ENCODE measurements at places on chromosomes 16 and 17. TPM values are rescaled to one million over a fixed set of nuclear protein-coding genes. Genes with fewer than 3 reads are reported as not detected.

CD300C gene
- 1.2 TPM for total RNA-seq

KRT32 gene
- not detected for total RNA-seq

DNA sequence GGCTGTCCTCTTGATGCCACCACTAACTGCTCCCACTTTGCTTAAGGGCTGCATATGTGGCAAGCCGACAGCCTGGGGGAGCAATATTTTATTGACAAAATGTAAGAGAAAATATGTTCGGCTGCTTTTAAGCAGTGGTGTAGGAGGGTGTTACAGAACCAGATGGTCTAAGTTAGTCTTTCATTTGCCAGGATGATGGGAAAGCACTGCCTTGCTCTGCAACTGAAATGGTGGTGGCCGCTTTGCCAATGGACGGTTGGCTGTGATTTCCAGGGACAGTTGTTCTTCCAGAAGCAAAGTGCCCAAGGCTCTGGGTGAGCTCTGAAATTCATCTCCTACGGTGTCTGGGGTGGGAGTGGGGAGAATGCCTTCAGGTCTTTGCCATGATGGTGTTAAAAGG is 469.3 kb downstream of the TOX3 start:
- DNase-seq = no peak

DNA sequence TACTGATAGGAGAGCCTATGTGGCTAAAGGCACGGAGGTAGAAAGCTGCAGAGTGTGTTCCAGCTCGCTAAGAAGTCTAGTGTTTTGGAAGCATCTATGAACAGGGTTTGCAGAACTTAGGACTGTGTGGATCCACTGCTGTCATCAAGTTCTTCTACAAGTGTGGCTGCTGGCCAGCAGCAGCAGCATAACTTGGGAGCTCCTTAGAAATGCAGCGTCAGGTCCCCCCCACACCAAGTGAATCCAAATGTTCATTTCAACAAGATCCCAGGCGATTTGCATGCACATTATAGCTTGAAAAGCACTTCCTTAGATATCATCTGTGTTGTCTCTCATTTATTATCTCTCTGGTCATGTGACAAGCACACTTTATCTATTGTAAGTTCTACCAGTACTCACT is 131.9 kb upstream of the SHISA6 start:
- DNase-seq = no peak
